ENCODE measurements at places on chromosomes 3 and 15.

DNA sequence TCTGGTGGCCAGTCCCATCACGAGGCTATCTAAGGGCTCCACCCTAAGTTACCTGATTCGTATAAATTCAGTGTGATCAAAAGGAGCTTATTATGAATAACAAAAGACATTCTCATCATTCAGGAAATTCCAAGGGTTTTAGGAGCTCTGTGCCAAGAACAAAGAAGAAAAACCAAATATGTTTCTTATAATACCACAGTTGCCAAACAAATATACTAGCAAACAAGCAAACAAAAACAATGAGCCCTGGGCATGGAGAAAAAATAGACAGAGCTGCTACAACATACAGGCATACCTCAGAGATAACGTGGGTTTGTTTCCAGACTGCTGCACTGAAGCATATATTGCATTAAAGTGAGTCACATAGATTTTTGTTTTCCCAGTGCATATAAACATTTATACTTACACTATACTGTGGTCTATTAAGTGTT, 20.2 kb upstream of the CFAP161 start:
- DNase-seq, result no peak

- no peak for DNase-seq
These were observed 21.3 kb downstream of the GASK1A start for GRCh38 chr3:43000387-43000786.

DNA sequence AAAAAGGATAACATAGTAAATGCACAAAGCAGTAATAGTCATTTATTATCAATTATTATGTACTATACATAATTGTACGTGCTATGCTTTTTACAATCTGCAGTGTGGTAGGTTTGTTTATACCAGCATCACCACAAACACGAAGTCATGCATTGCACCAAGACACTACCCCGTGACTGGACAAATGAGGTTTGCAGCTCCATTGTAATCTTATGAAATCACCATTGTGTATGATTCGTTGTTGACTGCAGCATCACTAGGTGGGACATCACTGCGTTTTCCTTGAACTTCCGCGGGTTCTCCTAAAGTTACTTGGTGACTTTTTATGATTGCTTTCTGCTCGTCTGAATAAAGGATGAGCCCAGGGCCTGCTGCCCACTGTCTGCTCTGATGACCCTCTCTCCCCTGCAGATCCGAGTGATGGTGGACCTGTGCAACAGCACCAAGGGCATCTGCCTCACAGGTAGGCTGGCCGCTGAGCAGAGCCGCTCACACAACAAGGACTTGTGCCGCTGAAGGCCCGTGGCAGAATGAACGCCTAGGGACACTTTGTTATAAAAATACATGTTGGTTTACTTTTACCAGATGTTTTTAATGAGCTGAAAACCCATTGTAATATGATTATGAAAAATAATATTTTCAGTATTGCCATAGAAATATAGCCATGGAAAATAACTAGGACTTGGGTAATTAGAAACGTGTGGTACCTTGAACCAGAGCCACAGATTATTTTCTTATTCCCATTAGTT, 35.8 kb downstream of the GLDN start:
- DNase-seq, result no peak

GRCh38 chr3:171186383-171186782, 159.9 kb upstream of the SLC2A2 start:
- no peak for DNase-seq

- DNase-seq, result no peak
These were observed 207.7 kb downstream of the ATP10A start for GRCh38 chr15:25655207-25655948.

DNA sequence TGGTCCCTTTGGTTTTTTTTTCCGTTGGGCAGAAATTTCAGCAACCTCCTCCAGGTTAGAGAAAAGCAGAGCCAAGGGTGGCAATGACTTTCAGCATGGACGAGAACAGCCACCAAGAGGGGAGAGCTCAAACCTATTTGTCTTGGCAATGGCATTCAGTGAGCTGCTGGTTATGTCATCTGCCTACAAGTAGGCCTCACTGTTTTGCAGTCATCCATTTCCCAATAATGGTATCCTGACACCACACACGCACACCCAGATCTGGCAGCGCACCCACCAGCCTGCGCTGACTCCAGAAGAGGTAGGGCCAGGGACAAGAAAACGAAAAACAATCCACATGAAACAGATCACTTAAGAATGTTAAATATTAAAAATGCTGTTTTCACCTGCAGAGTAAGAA, 92.3 kb downstream of the MAGI1 start:
- DNase-seq, result no peak

DNA sequence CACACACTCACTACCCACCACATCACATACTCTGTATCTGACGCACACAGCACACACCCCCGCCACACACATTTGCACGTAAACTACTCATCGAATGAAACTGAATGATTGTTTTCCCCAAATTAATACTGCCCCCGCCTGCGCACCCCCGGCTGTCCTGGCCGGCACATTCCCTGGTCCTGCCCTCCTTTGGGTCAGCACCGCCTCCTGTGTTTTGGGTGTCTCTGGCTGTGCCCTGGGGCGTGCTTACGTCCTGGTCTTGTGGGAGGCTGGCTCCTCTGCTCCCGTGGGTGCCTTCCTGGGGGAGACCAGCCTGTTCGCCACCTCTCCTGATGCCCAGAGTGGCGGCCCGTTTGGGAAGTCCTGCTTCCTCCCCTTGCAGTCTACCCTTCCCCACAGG, 30.2 kb downstream of the APBA2 start:
- no peak for DNase-seq

- no peak for DNase-seq
These were observed 45.1 kb upstream of the PLXND1 start for GRCh38 chr3:129651435-129652202.

DNA sequence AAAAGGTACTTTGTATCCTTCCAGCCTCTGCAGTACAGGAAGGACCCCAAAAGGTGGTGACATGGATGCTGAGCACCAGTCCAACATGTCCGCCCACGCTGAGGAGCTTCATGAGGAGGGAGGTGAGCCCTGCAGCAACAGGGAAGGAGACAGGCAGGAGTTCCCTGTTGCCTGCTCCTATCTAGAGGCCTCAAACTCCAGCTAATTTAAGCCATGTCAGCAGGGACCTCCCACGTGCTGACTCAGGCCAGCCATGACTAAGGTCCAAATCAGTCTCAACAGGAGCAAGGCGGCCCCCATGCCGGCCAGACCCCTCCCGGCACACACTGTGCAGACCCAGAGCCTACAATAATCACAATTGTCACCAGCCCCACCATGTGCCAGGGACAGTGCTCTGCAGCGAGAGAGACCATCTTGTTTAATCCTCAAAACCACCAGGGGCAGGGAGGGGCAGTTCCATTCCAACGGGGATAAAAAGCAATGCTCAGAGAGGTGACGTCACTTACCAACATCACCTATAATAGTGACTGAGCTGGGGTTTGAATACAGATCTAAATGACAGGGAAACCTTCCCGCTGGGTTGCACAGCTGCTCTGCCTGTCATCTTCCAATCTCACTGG, 54.5 kb upstream of the GATA2 start:
- no peak for DNase-seq

GRCh38 chr3:64303401-64303800, 78.1 kb upstream of the PRICKLE2 start:
- no peak for DNase-seq

DNA sequence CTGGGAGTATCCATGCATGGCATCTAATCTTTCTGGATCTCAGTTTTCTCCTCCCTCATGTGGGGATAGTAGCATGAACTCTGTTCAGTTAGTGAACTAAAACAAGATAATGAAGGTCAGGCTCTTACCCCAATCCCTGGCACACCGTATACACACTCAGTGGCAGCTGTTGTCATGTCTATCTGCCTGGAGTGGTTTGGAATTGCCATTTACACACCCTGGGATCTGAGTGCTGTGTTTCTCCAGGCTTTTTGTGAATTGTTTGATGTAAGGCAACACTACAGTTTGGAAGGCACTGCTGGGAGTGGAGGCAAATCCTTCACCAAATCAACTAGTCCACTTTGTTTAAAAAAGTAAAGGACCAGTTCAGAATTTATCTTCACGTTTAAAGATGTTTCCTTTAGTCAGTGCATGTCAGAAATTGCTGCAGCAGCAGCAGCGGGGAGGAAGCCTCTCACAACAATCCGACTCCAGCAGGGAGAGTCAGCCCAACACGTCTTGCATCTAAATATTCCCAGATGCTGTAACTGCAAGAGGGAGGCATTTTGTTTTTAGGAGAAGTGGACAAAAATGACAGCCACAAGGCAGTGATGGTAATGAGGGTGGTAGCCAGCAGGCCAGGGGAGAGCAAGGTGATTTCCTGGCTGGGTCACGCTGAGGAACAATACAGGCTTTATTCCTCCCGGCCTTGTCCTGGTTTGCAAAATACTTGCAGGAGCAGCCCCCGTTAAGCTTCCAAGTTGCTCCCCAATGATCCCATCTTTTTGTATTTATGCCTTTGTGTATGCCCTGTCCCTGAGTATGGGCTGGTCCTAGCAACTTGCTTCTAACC, 128.5 kb upstream of the LRIG1 start:
- no peak for DNase-seq

- no peak for DNase-seq
These were observed 93.5 kb downstream of the ZIC4 start for GRCh38 chr3:147312786-147313280.

DNA sequence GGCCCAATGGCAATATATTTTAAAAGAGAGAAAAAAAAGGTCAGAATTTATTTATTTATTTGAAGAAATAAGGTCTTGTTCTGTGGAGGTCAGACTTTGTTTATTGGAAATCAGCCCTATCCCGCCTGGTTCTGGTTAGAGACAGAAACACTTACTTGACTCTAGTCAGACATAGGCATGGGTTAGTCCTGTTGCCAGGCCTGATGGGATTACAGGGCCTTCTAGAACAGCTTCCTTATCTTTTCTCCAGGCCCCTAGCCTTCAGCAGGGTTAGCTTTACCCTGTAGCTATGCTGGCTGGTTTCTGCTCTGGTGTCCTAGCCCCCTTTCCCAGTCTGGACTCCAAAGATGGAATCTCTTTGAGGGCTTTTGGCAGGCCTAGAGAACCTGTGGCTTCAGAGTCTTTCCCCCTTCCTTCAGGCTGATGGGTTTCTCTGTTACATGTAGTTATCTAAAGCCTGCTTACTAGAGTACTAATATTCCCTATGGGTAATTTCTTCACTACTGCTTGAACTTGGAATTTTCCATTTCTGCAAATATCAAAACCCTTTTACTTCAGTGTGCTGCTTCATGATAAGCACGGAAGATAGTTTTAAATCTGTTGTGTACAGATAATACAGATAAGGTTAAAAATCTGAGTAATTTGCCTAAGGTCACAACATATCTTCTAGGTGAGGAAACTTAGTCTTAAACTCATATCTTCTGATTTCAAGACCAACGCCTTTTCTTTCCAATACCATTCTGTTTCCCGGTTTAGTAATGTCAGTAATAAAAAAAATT, 10.6 kb downstream of the IREB2 start:
- DNase-seq, result no peak

DNA sequence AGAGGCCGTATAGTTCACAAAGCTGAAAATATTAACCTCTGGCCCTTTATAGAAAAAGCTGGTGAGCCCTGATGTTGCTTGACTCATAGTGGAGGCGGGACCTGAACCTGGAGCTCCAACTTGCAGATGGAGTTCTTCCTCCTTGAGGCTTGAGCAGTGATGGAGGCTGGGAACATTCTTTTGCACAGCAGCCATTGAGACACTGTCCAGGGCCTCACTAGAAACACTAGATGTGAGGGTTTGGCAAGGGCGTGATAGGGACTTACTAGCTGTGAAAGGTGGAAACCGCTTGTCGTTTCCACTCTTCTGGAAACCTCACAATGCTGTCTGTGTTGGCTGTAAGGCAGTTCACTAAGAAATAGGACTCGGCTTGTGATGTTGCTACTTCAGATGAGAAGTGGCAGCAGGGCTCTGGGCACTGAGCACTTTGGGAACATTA, 12.5 kb downstream of the SMAD6 start:
- DNase-seq, result no peak

DNA sequence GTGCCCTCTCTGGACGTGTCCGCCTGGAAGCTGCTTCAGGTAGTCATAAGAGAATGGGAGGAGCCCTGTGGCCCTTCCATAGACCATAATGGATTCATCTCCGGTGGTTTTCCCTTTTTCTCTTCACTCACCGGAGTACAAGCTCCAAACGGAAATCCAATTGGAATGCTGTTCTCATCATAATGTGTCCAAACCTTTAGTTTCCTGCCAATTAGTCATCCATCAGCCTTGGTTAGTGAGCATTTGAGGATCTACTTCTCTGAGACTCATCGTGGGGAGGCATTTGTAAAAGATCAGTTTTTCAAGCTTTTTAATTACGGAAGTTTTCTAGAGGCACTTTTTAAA, 34.9 kb downstream of the ABHD2 start:
- DNase-seq, result no peak

DNA sequence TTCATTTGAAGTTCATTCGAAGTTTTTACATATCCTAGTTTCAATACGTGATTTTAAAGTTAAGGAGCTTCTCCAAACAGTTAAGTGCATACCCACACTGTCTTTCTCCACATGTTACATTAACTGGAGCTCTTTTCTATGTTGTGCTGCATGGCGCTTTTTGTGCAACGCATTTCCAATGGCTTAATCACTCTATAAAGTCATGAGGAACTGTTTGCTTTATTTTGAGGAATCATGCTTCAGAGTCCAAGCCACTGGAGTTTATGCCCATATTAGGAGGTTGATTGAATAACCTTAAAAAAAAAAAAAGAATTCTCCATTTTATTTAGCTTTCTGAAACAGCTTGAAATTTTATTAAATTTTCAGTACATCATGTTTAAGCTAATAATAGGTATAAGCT, 109.4 kb upstream of the MBNL1 start:
- DNase-seq, result no peak

GRCh38 chr15:80090879-80091503, 31.5 kb downstream of the ZFAND6 start:
- no peak for DNase-seq

- DNase-seq, result no peak
These were observed 12.0 kb upstream of the LMAN1L start for GRCh38 chr15:74800559-74801094.

- DNase-seq, result no peak
These were observed 26.0 kb downstream of the NBEAL2 start for GRCh38 chr3:47005212-47006144.

DNA sequence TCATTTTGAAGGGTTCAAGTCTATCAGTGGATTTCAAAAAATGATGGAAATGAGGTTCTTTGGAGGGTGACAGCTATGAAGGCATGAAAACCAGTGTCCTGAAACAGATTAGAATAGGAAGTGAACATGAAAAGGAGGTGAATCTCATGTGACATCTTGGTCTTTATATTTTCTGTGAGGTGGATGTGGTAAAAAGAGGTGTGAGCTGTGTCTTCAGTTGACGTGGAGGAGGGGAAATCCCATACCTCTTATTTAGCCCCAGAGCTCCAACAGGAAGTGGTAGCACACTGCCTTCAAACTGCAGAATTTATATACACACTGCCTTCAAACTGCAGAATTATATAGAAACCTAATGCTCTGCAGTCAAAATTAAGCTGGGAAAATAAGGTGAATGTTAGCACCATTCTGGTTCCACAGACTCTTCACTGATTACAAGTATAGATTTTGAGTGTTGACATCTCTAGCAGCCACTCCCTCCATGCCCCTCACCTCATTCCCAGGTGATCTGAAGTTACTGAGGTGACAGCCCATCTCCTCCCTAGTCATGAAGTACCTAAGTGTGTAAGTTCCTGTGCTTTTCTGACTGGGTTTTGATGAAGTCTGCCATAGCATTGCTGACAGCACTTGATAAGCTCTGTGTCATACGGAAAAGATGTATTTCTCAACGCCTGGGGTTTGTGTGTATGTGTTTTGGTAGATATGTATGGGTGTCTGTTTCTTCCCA, 2.7 kb downstream of the RAB8B start:
- no peak for DNase-seq

- DNase-seq, result no peak
These were observed 55.0 kb downstream of the PLAAT1 start for GRCh38 chr3:193295985-193296384.

- DNase-seq, result no peak
These were observed 28.1 kb downstream of the CPNE4 start for GRCh38 chr3:132006605-132007204.

Measured in stimulated activated CD8-positive, alpha-beta memory T cell treated with anti-CD3 and anti-CD28 coated beads, Interleukin-7, amount 100 ng/mL, for 48 hours (primary cell).